ENCODE measurements at places on chromosomes 11 and 22.

DNA sequence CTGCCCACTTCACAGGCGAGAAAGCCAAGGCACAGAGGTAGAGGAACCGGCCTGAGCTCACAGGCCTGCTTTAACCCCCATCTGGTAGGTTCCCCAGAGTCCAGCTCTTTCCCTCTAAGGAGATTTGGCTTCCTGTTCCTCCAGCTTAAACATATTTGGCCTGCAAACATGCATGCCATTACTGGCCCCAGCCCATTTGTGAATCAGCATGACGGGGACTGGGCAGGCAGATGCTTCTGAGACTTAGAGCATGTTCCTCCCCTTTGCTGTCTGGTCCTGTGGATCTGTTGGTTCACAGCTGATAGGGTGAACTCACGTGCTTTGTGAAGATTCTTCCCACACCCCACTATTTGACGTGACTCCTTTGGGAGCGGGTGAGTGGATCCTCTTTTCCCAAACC, 12.6 kb downstream of the CHST1 start:
- peak; percentile 44 for DNase-seq

GRCh38 chr11:60314635-60315321, 12.3 kb upstream of the MS4A6E start:
- DNase-seq, result no peak

- no peak for DNase-seq
Observed at GRCh38 chr11:2400762-2401435, 349 bp downstream of the TSSC4 start.

GRCh38 chr22:40153192-40153591, 24.5 kb upstream of the TNRC6B start:
- no peak for DNase-seq

DNA sequence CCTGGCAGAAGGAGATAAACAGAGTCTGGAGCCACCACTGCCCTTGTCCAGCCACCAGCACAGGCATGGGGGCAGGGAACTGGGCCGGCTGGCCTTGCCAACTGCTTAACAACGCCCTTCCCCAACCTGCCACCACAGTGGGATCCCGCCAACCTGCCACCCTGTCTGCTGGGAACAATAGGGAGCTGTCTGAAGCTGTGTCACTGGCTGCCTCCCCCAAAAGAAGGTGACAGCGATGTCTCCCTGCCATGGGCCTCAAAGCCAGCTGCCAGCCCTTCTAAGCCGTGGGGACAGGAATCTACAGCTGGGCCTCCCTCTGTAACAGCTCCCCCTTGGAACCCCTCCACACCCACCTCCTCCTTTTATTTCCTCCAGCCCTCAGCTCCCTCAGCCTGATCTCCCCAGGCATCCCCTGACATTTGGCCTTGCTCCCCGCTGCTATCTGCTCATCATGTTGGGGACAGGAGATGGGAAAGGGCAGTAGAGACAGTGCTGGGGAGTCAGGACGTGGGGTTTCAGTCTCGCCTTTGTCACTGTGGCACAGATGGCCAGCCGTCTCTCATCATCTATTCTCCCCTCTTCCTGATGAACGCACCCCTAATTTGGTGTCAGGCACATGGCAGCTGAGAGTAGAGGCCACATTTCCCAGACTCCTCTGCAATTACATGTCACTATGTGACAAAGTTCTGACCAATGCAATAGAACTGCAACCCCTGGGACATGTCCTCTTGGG, 51.3 kb upstream of the PRDM11 start:
- DNase-seq, result peak; percentile 42

GRCh38 chr11:2102132-2102882, 36.9 kb downstream of the IGF2 start:
- DNase-seq, result peak; percentile 44

- no peak for DNase-seq
Observed at GRCh38 chr22:37165066-37165465, 15.3 kb upstream of the IL2RB start.

GRCh38 chr11:123903932-123904331, 2.0 kb downstream of the OR8D4 start:
- DNase-seq, result no peak

GRCh38 chr11:29449281-29450074, 567.4 kb downstream of the KCNA4 start:
- no peak for DNase-seq

DNA sequence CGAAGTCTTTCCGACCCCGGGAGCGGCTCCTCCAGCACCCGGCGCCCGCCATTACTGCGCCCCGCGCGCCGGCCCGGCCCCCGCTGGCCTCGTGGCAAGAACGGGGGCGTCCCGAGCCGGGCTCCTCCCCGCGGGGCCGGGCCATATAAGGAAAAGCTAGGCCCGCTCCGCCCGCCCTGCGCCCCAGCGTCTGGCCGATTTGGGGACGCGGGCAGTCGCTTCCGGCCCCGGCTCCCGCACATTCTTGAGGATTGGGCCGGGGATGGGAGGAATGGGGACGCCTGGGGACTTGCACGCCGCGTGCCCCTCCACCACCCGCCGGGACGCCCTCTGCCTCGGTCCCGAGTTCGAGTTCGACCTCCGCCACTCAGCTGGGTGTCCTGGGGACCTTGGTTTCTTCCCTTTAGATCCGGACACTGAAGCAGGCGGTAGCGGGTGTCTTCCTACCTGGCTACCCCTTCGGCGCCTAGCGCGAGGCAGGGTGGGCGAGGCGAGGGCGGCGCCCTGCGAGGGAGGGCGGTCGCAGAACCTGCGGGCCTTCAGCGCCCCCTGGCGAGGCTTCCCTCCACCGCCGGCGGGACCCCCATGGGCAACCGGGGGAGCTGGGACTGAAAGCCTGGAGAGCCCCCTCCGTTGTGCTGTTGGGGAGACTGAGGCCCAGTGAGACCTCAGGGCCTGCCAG, 3.8 kb downstream of the SMTN start:
- DNase-seq, result peak; percentile 89

- no peak for DNase-seq
Observed at GRCh38 chr22:38941488-38941987, 15.9 kb upstream of the APOBEC3A start.

- DNase-seq, result no peak
Observed at GRCh38 chr11:38160433-38160832, 1562.4 kb upstream of the RAG2 start.

- no peak for DNase-seq
Observed at GRCh38 chr11:98155696-98156095, 865.1 kb upstream of the CNTN5 start.

- no peak for DNase-seq
Observed at GRCh38 chr11:89235976-89236375, 58.3 kb downstream of the TYR start.

GRCh38 chr11:85893395-85893794, 38.2 kb downstream of the CCDC83 start:
- no peak for DNase-seq

DNA sequence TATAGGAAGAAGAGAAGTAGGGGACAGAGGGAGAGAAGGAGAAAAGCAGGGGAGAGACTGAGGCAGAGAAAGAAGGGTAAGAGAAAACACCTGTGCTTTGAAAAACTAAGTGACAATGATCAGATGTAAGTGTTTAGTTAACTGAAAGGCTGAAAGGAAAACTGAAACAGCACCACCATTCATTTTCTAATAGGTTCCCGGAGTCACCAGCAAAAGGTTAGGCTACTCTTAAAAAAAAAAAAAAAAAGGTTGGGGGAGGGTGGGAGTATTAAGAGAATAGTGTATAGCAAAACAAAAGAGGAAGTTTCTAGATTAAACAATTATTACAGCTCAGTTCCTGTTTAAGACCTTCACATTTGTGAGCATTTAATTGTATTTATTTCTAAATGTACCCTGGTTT, 113.8 kb downstream of the CADM1 start:
- DNase-seq, result no peak

- DNase-seq, result no peak
Observed at GRCh38 chr11:58629857-58630256, 7.4 kb downstream of the CNTF start.

DNA sequence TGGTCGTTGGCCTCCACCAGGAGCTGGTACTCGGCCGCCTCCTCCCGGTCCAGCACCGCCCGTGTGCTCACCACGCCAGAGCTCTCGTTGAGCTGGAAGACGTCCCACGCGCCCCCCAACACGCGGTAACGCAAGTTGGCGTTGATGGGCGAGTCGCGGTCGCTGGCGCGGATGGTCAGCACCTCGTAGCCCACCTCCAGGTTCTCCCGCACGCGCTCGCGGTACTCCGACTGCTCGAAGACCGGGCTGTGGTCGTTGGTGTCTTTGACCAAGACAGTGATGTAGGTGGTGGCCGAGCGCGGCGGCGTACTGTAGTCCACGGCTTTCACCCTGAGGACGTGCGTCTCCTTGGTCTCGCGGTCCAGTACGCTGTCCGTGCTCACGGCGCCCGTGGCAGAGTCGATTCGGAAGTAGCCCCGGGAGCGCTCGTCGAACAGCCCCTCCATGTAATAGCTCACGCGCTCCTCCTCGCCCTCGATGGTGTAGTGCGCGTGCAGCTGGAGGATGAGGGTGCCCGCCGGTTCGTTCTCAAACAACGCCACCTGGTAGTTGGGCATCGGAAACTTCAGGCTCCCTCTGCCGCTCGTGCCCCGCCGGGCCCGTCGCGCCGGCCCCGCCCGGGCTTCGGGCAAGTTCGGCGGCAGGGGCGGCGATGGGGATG, 1.4 kb downstream of the CELSR1 start:
- no peak for DNase-seq

DNA sequence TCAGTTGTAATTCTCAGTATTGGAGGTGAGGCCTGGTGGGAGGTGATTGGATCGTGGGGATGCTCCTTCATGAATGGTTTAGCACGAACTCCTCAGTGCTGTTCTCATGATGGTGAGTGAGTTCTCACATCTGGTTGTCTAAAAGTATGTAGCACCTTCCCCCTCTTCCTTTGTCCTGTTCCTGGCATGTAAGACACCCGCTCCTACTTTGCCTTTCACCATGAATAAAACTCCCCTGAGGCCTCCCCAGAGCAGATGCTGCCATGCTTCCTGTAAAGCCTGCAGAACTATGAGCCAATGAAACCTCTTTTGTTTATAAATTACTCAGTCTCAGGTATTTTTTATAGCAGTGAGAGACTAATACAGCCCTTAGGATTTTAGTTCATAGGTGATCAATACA, 191.5 kb downstream of the MAML2 start:
- DNase-seq, result no peak

- no peak for DNase-seq
Observed at GRCh38 chr11:66492161-66492865, 12.1 kb downstream of the DPP3 start.

GRCh38 chr11:11444027-11444803, 91.2 kb upstream of the CSNK2A3 start:
- no peak for DNase-seq

DNA sequence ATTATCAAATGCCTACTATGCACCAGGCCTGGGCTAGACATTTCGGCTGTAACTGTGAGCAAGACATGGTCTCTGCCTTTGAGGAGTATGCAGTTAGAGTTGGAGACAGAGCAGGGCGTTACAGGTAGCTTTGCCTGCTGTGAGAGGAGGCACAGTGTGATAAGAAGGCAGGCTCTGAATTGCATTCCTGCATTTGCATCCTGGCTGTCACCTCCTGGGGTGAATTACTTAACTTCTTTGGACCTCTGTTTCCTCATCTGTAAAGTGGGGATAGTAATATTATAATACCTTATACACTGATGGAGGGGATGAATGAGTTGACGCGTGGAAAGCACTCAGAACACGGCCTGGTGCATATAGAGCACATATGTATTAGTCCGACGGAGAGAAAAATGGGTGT, 118.1 kb upstream of the ARHGAP20 start:
- no peak for DNase-seq

DNA sequence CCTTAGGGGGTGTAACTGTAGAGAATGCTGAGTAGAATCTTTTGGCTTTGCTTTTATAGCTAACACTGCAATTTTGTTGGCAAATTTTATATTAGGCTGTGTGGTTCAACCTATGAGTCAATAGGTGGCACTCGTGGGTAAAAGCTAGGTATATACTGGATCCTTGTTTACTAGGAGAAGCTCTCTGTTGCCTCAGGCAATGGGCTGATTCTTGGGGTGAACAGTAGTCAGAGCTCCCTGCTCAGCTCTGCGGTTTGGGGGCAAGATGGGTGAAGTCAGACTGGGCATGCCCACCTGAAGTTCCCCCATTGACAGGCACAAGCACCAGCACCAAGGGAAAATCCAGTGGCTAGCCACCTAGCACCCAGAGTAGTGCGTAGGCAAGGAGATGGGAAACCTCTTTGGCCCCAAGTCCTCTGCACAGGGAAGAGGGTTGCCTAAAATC, 238.7 kb downstream of the FAM181B start:
- no peak for DNase-seq

- DNase-seq, result no peak
Observed at GRCh38 chr11:109784536-109784935, 308.7 kb upstream of the ZC3H12C start.

DNA sequence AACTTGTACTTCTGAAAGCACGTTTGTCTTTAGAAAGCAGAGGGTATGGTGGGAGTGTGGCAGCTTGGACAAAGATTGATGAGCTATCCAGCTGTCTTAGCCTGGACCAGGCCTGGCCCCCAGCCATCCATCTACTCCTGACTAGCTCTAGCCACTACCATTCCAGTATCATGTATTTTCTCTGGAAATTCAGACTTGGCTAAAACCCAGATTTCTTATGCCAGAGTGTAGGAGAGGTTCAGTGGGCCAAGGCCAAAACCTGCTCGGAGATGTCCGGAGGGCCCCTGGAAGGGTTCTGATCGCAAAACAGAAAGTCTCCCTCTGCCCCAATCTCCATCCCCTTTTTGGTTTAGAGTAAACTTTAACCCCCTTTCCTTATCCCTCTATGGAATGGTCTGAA, 24.8 kb upstream of the MTCH2 start:
- DNase-seq, result no peak

DNA sequence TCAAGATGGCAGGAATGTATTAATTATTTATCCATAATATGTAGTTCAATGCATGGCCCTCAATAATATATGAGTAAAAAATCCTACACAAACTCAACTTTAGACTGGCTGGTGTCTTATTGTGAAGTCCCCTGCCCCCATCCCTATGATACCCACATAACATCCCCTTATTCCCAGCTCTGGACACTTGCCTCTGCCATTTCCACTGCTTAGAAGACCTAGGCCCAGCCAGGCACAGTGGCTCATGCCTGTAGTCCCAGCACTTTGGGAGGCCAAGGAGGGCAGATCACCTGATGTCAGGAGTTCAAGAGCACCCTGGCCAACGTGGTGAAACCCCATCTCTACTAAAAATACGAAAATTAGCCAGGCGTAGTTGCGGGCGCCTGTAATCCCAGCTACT, 84.4 kb downstream of the BDNF start:
- DNase-seq, result no peak

GRCh38 chr11:46410021-46410420, 18.4 kb upstream of the CHRM4 start:
- no peak for DNase-seq

- DNase-seq, result no peak
Observed at GRCh38 chr11:2991452-2992233, 486 bp downstream of the NAP1L4 start.

- DNase-seq, result no peak
Observed at GRCh38 chr22:39525658-39525975, 5.3 kb downstream of the ATF4 start.

GRCh38 chr11:111001986-111002611, 243.4 kb upstream of the POU2AF2 start:
- DNase-seq, result no peak

- no peak for DNase-seq
Observed at GRCh38 chr11:41720761-41721160, 261.3 kb upstream of the LRRC4C start.

- no peak for DNase-seq
Observed at GRCh38 chr11:4979036-4979435, 15.6 kb upstream of the OR51L1 start.
